ENCODE measurements at places on chromosomes 1 and 21. TPM values are rescaled to one million over a fixed set of nuclear protein-coding genes. Genes with fewer than 3 reads are reported as not detected.

DNA sequence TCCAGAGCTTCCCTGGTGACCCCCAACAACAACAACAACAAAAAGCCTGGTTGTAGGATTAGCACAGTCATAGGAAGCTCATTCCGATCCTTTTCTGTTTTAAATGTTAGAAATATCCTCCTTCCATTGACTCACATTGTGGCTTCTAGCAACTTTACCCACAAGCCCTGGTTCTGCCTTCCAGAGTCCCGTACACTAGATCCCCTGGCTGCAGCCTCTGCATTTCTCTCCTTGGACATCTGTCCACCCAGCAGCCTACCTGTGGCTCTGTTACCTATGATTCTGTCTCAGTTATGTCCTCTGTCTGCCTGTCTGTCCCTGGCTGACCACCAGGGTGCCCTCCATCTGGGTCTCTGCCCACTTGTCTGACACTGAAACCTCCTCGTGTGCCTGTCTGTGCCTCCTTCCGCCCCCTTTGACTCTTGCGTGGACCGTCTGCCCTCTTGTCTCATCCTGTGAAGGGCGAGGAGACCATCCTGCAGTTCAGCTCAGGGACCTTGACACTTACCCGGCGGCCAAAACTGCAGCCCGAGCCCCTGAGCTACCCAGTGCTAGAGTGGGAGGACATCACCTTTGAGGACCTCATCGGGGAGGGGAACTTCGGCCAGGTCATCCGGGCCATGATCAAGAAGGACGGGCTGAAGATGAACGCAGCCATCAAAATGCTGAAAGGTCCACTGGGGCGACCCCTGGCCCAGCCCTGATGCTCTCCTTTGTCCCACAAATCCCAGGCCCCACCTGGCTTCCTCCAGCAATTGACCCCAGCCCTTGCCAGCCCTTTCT is 16.1 kb downstream of the TIE1 start:
- H3K27me3 ChIP-seq: no peaks in the 10 kb centered on the region
- no peaks in the 10 kb centered on the region for H3K4me1 ChIP-seq
- no peak for DNase-seq
- no peak overlapping the region for H3K4me3 ChIP-seq
- no peak overlapping the region for H3K27ac ChIP-seq
- H3K36me3 ChIP-seq: no peaks in the 10 kb centered on the region

DNA sequence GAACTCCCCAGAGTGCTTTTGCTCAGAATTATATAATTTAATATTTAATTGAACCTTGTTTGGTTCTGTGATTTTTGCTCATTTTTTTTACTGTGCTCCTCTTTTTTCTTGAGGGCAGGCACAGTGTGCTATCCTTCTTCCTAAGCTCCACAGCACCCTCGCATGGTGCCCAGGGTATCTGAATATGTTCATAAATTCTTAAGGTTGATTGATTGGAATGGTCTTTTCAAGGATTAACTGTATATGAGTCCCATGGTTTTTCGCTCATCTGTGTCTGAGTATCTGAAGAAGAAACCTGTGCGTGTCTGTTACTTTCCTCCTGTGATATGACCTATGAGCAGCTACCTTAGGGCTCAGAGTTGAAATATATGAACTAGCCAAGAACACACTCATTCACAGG is 393.7 kb downstream of the HLX start:
- no peaks in the 10 kb centered on the region for H3K27me3 ChIP-seq
- DNase-seq: no peak
- H3K4me1 ChIP-seq: peaks cover 4% of the 10 kb centered on the region
- H3K27ac ChIP-seq: no peak overlapping the region

- H3K4me3 ChIP-seq: peak overlapping the region; percentile 98
- no peaks in the 10 kb centered on the region for H3K27me3 ChIP-seq
- peaks cover 31% of the 10 kb centered on the region for H3K4me1 ChIP-seq
- peak overlapping the region; percentile 68 for H3K27ac ChIP-seq
- no peak for DNase-seq
Observed at GRCh38 chr1:204407295-204407971, 4.2 kb downstream of the PPP1R15B start.

GRCh38 chr1:68339505-68339904 is 107.2 kb upstream of the WLS start:
- H3K36me3 ChIP-seq: no peaks in the 10 kb centered on the region
- no peak overlapping the region for H3K4me3 ChIP-seq
- no peaks in the 10 kb centered on the region for H3K27me3 ChIP-seq
- no peaks in the 10 kb centered on the region for H3K4me1 ChIP-seq

The TESK2 gene
- total RNA-seq: 4.3 TPM
